Cortex of kidney (tissue), 1 donor: ENCODE measurements at places on chromosomes 3 and 15.

DNA sequence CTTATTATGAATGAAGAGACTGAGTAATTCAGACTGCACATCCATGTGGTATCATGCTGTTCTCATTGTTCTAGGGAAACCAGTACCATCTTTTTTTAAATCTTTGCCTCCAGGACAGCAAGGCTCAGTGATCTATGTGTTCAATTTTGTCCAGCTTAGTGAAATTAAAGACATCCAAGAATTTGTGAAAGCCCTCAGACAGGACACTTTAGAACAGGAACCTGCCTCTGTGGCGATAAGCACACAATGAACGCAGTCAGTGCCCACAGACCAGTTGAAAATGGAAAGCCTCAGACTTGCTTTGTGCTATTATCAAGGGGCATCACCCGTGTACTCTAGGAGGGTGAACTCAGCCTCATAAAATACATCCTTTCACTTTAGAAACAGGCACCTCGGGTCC lies 20.1 kb downstream of the EID1 start:
- no peak for DNase-seq

- DNase-seq, result no peak
Observed at GRCh38 chr15:51186181-51186705, 91.5 kb upstream of the TNFAIP8L3 start.

DNA sequence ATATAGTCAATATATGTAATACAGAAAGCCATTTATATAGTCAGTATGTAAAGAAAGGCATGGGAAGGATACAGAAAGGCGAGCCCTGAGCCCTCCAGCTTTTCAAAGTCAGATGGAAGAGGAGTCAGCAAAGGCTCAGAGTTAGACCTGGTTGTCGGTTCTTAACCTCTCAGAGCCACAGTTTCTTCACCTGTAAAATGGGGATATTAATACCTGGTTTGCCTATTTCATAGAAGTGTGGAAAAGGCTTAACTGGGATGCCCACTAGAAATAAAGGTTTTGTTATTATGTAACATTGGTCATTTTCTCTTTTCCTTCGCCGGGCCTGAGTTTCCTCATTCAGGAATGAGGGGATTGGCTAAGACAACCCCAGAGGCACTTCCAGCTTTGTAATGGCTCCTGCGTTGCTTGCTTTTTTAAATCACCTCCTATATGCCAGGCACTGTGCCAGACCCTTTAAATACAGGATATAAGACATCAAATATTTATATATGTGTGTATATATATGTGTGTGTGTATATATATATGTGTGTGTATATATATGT lies 2.4 kb downstream of the CRELD1 start:
- no peak for DNase-seq

DNA sequence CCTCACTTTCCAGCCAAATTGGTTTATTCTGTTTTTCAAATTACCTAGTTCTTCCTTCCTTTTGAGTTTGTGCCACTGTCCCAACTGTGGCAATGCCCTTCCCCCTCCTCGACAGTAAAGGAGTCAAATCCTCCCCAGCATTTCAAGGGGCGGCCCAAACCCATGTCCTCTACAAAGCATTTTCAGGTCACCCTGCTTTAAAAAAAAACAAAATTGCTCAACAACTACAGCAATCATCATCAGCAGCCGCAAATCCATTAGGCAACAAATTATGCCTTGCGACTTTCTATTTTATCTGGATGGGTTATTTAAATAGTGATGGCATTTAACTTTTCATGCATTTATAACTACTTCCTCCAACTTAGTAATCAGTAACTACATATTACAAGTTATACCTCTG lies 32.7 kb downstream of the PLD1 start:
- no peak for DNase-seq

GRCh38 chr15:34810443-34811129 lies 15.2 kb upstream of the ACTC1 start:
- no peak for DNase-seq

GRCh38 chr3:17965331-17965730 lies 222.9 kb upstream of the TBC1D5 start:
- DNase-seq, result no peak

- DNase-seq, result no peak
Observed at GRCh38 chr3:53843195-53844177, 2.7 kb downstream of the CHDH start.

DNA sequence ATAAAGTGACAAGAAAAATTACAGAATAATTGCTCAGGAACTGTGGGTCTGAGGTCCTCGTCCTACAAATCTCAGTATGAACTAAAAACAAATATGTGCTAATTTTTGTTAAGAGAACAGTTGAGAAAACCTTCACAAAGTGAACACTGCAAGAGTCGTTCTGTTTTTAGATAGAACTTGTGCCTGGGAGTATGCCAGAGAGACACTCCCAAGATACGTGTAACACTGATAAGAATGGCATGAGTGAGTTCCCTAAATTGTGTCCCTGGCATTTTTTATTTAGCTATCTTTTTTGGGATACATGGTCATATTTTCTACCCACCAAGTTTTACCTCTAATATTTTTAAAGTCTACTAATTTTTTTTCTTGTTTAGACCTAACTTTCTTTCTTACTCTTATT lies 860.0 kb upstream of the NR2F2 start:
- no peak for DNase-seq

GRCh38 chr3:14689247-14689980 lies 14.5 kb downstream of the C3orf20 start:
- no peak for DNase-seq

DNA sequence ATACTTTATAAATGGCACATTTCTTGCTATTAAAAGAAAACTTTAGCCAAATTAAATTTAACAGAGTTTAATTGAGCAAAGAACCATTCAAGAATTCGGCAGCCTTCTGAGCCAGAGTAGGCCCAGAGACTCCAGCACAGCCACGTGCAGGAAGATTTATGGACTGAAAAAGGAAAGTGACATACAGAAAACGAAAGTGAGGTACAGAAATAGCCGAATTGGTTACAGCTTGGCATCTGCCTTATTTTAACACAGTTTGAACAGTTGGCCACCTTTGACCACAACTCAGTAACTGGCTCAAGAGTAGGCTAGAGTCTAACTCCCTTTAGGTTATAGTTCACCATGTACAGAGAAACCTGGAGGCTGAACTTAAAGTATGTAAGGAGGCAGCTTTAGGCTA lies 17.6 kb downstream of the CFAP44 start:
- DNase-seq, result no peak

- DNase-seq, result no peak
Observed at GRCh38 chr3:104596551-104596950, 770.2 kb upstream of the ALCAM start.

- no peak for DNase-seq
Observed at GRCh38 chr3:128276146-128276435, 122.8 kb downstream of the EEFSEC start.

GRCh38 chr3:66983101-66983500 lies 15.0 kb upstream of the KBTBD8 start:
- no peak for DNase-seq

GRCh38 chr3:21256932-21257331 lies 494.1 kb downstream of the ZNF385D start:
- DNase-seq, result no peak

DNA sequence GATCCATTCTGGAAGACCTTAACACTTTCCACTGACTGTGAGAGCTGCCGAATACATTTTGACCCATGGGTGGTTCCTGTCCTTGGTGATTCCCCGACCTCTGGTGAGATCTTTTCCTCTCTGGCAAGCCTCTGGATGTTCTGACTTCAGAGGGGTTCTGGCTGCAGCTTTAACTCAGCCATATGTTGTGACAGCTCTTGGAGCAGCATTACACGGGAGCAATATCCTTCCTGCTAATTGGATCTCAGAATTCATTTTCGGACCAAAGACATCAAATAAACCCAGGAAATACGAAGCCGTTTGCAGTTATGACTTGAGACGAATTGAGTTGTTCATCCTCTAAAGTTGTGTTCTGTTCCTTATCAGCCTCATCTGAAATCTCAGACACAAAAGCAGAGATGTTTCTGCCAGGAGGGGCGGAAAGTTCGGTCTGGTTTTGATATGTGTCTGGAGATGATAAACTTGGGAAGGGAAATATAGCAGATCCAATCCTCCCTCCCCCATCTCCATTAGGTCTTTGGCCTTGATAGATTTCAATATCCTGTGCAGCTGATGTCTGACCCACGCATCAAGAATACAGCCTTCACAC lies 10.0 kb downstream of the TMEM158 start:
- DNase-seq, result no peak

GRCh38 chr3:186207515-186207914 lies 98.6 kb upstream of the ETV5 start:
- no peak for DNase-seq

DNA sequence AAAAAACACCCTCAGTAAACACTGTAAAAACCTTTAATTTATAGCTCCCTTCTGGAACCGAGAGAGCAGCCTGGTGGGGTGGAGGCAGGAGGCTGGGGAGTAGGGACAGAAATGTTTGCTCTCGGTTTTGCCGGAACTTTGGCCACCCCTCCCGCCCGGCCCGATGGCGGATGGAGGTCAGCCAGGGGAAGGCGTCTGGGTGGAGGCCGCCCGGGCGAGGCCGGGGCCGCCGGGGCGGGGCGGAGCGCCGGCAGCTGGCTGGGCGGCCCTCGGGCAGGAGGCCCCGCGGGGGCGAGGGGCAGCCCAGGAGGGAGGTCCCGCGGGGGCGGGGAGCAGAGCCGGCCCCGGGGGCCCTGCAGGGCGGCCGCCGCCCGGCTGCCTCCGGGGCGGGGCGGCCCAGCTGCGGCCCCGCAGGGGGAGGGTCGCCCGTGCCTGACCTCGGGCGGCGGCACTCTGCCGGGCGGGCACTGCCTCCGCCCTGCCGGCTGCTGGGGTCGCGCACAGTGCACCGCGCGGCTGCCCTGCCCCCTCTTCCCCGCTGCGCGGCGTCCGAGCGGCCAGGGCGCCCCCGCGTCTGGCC lies 829 bp upstream of the SKIL start:
- DNase-seq, result no peak

GRCh38 chr15:89442671-89443307 lies 53.6 kb downstream of the RHCG start:
- DNase-seq, result no peak

DNA sequence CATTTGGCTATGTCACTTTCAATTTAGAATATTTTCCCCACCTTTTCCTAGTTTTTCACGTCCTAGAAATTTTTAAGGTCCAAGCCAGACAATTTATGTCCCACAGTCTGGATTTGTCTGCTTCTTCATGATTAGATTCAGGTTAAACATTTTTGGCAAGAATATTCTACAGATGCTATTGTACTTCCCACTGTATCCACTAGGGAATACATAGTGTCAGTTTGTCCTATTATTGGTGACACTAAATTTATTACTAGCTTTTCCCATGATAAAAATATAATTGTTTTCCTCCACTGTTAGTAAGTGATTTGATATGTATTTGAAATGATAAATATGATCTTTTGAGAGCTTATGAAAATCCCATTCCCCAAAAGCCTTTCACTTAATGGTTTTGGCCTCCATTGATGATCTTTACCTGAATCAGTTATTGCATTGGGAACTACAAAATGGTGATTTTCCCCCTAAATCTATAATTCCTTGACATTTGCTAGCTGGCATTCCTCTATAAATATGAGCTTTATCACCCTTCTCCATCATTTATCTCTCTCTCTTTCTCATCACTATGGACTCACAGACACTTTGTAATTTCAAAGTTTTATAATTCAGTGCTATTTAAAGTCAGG lies 8.3 kb downstream of the ARL14 start:
- DNase-seq, result no peak

- no peak for DNase-seq
Observed at GRCh38 chr15:41562244-41562643, 3.2 kb downstream of the TYRO3 start.

- no peak for DNase-seq
Observed at GRCh38 chr3:99602183-99602582, 36.2 kb upstream of the COL8A1 start.

DNA sequence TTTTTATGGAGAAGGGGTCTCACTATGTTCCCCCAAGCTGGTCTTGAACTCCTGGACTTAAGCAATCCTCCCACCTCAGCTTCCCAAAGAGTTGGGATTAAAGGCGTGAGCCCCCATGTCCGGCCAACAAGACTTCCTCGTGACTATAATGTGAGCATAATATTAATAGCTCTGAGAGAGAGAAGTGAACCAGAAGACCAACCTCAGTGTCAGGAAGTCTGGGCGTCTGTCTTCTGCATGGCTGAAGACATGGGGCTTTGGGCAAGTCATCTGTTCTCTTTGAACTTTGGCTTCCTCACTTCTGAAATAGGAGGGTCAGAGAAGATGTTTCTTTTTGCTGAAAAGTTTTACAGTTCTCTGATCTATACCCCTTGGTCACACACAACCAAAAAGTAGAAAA lies 92.1 kb downstream of the SLC49A4 start:
- DNase-seq, result no peak

DNA sequence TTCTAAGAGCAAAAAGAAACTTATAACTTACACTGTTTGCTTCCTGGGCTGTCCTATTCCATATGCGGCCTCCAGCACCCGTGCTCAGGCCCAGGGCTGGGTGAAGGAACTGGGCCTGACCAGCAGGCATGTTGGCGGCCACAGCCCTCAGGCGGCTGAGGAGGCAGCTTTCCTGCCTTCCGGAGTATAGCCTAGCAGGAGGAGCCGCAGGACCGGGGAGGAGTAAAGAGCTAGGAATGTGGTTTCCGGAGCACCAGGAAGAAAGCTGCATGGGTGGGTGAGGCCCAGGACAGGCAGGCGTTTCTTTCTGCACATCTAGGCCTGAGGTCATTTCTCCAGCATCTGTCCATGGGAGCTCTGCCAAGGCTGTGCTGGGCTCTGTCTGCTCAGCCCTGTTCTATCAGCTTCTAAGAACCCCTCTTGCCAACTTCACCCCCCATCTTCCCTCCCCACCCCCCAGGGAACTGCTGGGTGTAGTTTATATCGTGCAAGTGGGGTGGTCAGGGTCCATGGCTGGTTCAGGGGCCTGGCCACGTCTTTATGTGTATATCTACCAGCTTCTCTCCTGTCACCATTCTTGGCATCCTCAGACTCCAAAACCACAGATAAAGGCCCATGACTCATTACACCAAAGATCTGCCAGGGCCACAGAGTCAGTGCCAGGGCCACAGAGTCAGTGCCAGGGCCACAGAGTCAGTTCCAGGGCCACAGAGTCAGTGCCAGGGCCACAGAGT lies 7.8 kb upstream of the KIF7 start:
- DNase-seq, result no peak

GRCh38 chr15:90930861-90931574 lies 1.3 kb downstream of the HDDC3 start:
- no peak for DNase-seq

DNA sequence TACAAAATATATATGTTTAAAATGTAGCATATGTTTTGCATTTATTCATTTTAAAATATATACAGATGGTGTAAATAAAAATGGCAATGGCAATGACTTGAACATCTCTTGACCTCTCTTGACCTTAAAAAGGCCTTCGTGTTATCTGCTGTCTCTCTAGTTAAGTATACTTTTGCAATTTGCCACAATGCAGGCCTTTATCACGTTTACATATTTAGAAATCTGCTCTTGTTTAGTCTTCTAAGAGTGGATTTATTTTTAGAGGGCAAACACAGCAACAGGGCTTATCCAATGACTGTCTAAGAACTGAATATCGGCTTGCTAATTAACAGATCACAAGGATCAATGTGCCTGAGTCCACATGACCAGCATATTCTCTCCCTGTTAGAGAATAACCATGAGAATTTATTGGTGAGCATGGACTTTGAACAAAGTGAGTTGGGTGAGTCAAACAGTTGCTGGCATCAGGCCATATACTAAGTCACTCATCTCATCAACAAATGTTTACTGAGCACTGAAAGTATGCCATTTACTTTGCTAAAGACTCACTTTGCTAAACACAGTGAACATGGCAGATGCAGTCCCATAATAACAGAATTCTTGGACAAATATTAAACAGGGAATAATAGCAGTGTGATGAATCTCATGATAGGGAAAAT lies 48.2 kb downstream of the MDFIC2 start:
- no peak for DNase-seq
